ENCODE measurements at places on chromosomes 2 and 18.

DNA sequence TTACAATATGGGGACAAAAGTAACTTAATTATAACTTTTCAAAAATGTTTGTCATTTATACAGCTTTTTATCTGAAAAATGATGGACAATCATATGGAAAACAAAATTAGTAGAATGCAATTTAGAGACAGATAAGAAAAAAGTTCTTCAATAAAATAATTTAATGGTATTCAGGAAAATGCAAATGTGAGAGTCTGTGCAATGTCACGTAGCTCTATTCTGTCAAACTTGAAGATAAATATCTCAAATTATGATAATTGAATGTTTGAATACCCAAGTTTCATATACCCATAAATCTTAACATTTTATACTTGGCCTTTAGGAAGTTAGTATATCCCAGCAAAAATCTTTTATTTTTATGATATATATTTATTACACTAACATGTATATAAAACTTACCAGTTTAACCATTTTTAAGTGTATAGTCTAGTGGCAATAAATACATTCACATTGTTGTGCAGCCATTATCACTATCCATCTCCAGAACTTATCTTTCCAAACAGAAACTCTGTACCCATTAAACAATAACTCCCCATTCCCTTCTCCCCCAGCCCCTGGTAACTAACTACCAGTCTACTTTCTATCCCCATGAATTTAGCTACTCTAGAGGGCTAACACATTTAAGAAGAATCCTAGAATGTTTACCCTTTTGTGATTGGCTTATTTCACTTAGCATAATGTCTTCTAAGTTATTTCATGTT lies 311.5 kb downstream of the SOCS6 start:
- no peak for DNase-seq

DNA sequence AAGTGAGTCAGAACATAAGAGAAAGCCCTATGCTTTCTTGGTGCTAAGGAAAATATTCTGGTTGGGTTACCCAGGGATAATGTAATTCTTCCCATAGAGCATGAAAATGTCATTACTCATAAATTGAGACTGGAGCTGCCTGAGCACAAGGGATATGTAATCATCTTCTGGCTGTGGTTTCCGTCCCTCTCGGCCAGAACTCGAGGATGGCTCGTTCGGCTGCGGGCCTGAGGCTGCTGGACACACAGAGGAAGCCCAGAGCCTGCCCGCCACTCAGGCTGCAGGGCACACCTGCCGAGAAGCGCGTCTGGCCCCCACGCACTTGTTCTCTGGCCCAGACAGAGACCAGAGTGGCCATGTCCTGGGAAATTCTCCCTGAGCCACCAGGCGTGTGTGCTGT lies 104.9 kb downstream of the ASAP2 start:
- no peak for DNase-seq

GRCh38 chr2:178700922-178701342 lies 106.3 kb downstream of the TTN start:
- DNase-seq: no peak

DNA sequence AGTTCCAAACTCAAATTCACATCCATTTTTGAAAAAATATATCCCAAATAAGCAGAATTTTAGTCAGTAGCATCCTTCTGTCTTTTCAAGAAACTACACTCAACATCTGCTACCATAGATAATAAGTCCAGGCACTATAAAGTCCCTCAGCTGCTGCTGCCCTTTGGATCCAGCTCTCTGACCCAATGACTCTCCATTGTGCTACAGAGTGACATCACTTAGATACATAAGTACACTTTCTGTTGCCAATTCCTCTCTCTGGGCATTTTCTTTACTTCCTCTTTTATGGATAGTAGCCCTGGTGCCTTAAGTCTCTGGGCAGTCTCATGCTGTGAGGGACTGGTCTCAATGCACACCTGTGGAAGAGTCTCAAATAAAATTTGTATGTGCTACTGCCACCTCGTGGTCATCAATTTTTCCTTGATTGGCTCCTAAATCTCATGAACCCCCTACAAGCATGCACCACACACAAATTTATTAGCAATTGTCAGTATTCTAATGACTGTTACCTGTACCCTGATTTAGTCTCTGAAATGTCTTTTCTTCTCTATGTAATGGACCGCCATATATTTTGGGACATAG lies 219.2 kb downstream of the LRP1B start:
- no peak for DNase-seq

GRCh38 chr2:71339685-71340084 lies 8.1 kb downstream of the ZNF638 start:
- DNase-seq: no peak

GRCh38 chr18:66109981-66110380 lies 359.2 kb downstream of the CDH7 start:
- no peak for DNase-seq

DNA sequence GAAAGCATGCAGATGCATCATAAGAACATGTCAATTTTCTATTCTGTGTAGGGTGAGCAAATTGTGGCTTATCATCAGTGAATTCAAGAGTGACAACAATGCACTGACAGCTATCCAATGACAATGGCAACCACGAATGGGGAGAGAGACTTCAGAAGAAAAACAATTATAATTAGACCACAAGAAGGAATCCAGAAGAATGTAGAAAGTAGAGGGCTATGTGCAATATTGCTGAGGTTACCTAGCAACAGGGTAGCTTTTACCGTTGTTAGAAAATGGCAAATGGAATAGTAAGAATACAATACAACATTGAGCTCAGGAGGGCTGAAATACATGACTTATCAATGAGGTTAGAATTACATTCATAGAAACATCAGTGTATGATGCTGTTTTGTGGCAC lies 71.1 kb upstream of the SESTD1 start:
- no peak for DNase-seq

DNA sequence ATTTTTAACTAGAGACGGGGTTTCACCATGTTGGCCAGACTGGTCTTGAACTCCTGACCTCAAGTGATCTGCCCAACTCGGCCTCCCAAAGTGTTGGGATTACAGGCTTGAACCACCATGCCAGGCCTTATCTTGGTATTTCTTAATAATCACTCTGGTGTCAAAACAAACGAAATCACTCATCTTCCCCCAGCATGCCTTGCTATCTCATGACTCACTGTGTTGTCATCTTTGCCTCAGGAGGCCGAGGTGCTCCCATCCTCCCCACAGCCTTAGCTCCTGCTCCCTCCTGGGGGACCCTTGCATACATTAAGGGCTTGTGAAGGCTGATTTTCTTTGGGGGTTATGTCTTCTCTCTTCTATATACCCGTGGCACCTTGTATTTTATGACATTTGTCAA lies 250.1 kb upstream of the DPP10 start:
- DNase-seq: no peak

GRCh38 chr18:6333981-6334380 lies 80.7 kb downstream of the L3MBTL4 start:
- DNase-seq: no peak

- DNase-seq: no peak
Measured at GRCh38 chr2:8036366-8036765, 645.5 kb upstream of the ID2 start.

DNA sequence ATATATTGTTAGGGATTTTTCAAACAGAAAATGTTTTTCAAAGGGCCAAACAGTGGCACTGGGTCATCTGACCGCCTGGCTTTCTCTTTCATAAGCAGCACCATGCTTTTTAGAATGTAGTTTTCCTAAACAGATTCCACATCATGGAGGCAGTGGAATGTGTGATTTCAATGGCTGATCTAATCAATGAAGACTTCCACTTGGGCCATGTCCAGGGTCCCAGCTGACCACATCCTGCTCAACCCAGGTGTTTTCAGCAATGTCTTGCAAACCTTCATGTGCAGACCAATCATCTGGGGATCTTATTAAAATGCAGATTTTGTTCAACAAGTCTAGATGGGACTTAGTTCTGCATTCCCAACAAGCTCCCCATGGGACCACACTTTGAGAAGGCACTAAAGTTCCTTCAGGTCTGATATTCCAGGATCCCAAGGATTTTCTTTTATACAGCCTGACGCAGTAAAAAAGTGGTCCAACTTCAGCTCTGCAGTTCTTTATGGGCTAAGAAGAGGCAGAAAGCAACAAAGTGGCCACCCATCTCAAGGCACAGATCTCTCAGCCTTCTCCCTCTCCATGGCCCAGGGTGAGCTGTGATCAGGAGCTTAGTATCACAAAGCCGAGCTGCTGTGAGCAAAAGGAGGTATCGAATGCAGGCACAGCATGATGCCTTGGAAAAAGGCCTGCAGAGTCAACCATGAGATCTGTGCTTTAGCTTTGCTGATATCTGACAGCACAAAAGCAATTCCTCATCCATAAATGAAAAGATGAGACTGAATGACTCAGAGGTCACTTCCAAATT lies 3.7 kb downstream of the ALKAL2 start:
- no peak for DNase-seq

DNA sequence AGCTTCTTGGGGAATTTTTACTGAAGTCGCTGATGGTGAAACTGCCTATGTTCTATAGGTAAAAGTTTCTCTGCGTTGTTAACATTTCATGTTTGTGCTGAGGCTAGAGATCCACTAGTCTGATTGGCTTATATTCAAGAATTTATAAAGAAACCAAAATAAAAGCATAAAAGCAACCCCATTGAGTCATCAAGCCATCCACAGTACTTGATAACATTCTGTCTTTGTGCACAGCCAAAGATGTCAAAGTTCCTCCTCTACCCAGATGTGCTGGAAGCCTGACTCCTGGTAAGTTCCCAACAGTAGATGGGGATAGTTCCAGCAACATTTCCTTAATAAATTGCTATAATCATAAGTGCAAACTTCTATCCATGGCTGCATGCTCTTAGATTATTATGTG lies 107.8 kb downstream of the TANC1 start:
- DNase-seq: no peak

- no peak for DNase-seq
Measured at GRCh38 chr18:8820396-8821082, 115.2 kb downstream of the MTCL1 start.

- DNase-seq: no peak
Measured at GRCh38 chr2:41928526-41928925, 119.3 kb upstream of the PKDCC start.

- no peak for DNase-seq
Measured at GRCh38 chr2:3169106-3169870, 208.3 kb downstream of the EIPR1 start.

GRCh38 chr2:237613679-237614078 lies 13.7 kb upstream of the LRRFIP1 start:
- no peak for DNase-seq

DNA sequence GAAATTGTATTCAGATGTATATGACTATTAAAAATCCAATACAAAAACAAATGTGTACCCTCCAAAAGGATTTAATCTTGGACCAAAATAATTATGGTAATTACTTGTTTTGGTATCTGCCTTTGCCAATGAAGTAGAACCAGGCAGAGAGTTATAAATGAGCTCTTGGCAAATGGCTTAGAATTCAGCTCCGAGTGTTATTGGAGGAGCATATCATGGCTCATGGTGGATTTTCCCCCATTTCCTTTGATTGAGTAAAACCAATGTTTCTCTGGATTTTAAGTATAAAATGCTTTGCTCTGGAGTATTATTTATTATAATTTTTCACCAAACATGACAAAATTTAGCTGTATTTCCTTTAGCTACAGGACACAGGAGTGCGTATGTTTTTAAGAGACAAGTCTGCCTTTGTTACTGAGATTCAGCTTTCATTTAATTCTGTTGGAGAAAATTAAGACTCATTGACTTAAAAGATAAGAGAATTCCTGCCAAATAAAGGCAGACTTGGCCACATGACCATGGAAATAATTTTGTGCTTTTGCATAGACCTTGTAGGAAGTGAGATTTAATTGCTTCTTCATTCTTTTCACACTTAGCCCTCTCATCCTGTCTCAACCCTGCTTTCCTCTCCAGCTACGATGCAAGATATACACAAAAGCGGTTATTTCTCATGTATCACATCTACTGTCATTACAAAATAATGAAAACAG lies 281.0 kb upstream of the SOX11 start:
- DNase-seq: no peak

DNA sequence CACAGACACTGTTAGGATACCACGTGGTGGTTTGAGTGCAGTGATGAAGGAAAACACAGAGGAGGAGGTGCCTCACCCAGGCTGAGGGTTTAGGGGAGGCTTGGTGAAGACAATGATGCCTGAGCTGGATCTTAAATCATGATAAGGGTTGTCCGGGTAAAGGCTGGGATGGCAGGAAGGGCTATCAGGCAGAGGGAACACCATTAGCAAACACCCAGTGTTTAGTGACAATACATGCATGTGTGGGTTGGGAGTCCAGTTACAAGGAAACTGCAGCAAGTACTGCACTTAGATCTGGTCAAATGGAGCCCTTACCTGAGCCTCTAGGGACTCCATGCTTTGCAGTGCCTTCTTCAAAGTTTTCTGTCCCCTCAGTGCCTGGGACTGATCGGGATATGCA lies 79.8 kb upstream of the MBOAT2 start:
- no peak for DNase-seq

- no peak for DNase-seq
Measured at GRCh38 chr18:7666195-7666776, 99.2 kb downstream of the PTPRM start.

DNA sequence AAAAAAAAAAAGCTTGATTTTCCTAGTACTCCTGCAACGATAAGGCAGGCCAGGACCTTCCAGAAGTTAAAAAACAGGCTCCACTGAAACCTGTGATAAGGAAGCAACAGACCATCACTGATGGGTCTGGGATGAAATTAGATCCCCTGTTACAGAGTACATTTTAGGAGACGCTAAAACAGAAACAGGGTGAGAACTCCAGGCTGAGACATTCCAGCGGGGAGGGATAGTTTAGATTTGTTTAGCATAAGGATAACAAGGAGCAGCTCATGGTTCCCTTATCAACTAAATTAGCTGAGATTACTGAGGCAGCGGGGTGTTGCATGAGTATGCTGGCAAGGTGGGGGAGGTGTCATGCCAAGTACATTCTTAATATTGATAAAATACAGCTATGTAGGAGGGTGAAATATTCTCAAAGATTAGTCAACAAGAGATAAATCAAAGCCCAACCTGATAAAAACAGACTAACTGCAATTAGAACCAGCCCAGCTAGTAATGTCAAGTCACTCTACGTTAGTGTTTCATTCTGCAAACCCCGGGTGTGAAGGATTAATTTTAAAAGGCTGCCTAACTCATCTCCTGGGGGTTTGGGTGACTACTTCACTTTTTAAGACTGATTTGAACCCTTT lies 75.0 kb upstream of the BZW1 start:
- no peak for DNase-seq

DNA sequence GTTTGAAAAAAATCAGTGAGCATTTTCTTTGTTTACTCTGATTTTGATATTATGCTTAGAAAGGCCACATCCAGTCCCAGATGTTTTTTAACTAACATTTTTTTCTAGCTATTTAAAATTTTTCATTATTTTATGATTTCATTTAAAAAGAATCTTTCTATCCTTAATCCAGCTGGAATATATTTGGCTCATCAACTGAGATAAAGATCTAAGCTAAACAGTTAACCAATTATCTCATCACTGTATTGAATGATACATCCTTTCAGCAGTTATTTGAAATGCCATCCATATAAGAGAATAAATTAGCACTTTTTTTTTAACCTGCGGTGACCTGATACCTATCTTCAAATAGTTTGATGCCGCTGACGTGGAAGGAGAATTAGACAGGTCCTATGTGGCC lies 245.5 kb upstream of the COPS8 start:
- DNase-seq: no peak

Measured in stimulated activated CD4-positive, alpha-beta T cell treated with anti-CD3 and anti-CD28 coated beads, Interleukin-15, amount 100 ng/mL, for 48 hours (primary cell).